CD4-positive, alpha-beta T cell treated with Interleukin-6 at 100 ng/mL for 8 hours (primary cell): ENCODE measurements at places on chromosomes 12 and 14.

GRCh38 chr12:64670919-64671639 lies 60.8 kb downstream of the RASSF3 start:
- peak; percentile 33 for DNase-seq

- DNase-seq = peak; percentile 45
These were observed 1096.6 kb downstream of the BCL11B start for GRCh38 chr14:98175436-98175835.

DNA sequence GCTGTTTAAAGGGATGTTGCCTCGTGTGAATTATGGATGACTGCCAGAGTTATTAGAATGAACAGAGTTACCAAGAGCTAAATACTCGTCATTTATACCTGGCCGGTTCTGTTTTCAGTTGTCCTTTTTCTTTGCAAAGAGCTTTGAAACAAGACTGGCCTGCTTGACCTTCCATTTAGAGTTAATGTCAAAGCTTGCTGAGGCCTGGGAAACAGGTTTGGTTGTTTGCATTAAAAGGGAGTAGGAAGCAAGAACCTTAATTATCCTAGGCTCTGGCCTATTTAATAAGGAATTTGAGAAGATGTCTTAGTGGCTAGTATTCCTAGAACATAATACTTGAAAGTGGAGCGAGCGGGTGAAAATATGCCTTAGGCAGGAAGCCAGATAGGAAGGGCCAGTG lies 233.3 kb downstream of the CACNA1C start:
- DNase-seq = no peak

- no peak for DNase-seq
These were observed 177.5 kb upstream of the TMTC1 start for GRCh38 chr12:29961231-29961630.

GRCh38 chr12:9049520-9050133 lies 60.3 kb downstream of the KLRG1 start:
- DNase-seq = peak; percentile 53

GRCh38 chr14:44339862-44340261 lies 167.2 kb downstream of the FSCB start:
- DNase-seq = no peak

DNA sequence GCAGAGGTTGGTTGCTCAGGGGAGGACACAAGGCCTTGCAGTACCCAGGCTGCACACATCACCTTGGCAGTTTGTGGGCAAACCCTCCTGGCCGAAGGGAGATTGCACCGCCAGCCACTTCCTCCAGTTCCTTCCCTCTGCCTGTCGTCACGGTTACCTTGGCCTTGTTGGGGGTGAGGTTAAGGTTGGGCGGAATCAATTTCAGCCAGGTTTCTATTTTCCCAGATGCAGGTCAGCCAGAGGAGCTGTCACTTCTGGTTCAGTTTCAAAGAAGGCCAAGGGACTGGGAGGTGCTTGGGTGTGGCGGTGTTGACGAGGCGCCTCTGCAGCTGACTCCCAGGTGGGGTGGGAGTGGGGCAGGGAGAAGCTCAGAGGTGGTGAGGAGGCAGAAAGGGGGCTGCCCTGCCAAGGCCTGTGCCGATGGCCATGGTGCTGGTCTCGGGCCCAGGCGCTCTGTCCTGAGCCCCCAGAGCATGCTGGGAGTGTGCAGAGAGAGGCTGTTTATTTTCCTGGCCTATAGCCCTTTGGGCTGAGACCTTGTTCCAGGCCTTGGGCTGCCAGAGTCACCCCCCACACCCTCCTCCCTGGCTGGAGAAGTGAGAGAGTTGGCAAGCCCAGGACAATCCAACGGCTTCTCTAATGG lies 31.4 kb downstream of the JDP2 start:
- no peak for DNase-seq

GRCh38 chr12:61808856-61809255 lies 451.3 kb upstream of the USP15 start:
- no peak for DNase-seq

- no peak for DNase-seq
These were observed 5.8 kb upstream of the KRT80 start for GRCh38 chr12:52197371-52198231.
